Stromal cell of bone marrow (primary cell): ENCODE measurements at places on chromosomes 5 and 9.

GRCh38 chr9:115992834-115993233 is 160.8 kb upstream of the PAPPA start:
- DNase-seq = no peak

GRCh38 chr5:171848486-171848885 is 62.9 kb downstream of the SMIM23 start:
- DNase-seq = no peak

- no peak for DNase-seq
These were observed 45.0 kb upstream of the KLF4 start for GRCh38 chr9:107534510-107535078.

DNA sequence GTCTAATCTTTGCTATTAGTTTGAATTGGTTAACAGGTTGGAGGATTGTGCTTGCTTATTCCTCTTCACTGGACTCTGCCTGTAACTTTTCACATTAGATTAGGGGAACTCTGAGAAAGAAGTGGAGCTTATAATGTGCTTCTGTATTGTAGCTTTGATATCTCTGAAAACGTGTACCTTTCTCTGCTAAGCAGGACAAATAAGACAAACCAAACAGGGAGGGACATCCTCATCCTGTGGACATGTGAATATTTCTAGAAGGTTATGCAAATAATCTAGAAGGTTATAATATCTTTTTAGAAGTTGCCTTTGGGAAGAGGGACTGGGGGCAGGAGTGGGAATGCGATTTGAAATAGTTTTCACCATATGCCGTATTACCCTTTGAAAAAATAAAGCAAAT is 11.7 kb downstream of the IQGAP2 start:
- no peak for DNase-seq
